SK-N-SH treated with all-trans-retinoic acid at 6 μM for 48 hours (cell line): ENCODE measurements at places on chromosomes 4 and X.

DNA sequence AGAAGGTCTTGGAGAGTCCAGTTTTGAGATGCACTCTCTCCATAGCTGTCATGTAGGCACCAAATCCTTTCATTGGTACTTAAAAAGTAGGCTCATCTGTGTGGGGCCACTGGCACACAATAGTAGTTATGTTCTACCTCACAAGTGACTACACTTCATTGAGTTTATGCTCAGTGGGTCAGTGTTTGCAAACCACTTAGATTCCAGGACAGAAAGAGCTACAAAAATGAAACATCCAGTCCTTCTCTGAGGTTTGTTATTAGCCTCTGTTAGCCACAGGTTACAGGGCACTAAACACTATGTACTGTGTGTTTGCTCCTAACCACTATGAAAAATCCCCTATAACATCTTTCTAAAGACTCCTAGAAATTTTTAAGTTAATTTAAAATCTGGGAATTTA lies 13.8 kb downstream of the RAB28 start:
- no peak for ATAC-seq

GRCh38 chr4:81504112-81505003 lies 32.7 kb upstream of the RASGEF1B start:
- ATAC-seq, result no peak

- ATAC-seq, result no peak
Measured at GRCh38 chr4:40200875-40201801, 4.3 kb downstream of the RHOH start.

GRCh38 chr4:180060159-180060889 lies 2182.9 kb upstream of the TENM3 start:
- ATAC-seq, result 0 out of 3 replicates have a peak, but pooled peaks have one; percentile 37

- peak; percentile 78 for ATAC-seq
Measured at GRCh38 chrX:11437642-11438379, 144.6 kb downstream of the AMELX start.

DNA sequence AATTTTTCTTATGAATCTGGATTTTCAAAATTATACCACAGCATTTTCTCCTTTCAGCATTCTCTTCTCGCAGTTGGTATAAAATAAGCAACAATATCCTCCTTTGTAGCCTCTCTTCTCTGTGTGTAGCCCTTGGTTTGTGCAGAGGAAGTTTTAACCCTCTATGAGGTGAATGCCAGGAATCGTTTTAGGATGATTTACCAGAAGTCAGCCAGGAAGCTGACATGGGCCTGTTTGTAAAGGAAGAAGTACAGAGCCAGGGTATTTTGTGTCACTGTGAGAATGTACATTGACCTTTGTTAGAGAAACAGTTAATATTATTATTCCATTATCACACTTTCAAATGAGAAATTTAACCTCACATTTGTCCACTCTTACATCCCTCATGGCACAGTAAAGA lies 88.9 kb upstream of the RPL34 start:
- no peak for ATAC-seq

DNA sequence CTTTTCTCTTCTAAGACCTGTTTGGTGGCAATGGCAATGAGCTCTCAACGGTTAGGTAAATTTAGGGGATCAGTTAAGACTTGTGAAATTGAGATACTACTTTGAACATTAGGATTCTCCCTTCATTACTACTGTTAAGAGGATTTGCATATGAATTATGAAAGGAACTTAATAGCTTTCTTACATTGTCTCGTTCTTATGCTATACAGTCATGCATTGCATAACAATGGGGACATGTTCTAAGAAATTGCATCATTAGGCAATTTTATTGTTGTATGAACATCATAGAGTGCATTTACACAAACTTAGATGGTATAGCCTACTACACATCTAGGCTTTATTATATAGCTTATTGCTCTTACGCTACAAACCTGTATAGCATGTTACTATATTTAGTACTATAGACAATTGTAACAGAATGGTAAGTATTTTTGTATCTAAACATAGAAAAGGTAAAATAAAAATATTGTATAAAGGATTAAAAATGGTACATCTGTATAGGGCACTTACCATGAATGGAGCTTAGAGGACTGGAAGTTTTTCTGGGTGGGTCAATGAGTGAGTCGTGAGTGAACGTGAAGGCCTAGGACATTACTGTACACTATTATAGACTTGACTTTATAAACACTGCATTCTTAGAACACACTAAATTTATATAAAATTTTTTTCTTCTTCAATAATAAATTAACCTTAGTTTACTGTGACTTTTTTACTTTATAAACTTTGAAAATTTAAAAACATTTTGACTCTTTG lies 62.5 kb downstream of the PAQR3 start:
- ATAC-seq, result no peak

- ATAC-seq, result no peak
Measured at GRCh38 chr4:39763714-39764572, 66.0 kb downstream of the UBE2K start.

GRCh38 chr4:88854481-88854880 lies 156.9 kb upstream of the NAP1L5 start:
- no peak for ATAC-seq
